ENCODE measurements at places on chromosomes 1 and 21.

DNA sequence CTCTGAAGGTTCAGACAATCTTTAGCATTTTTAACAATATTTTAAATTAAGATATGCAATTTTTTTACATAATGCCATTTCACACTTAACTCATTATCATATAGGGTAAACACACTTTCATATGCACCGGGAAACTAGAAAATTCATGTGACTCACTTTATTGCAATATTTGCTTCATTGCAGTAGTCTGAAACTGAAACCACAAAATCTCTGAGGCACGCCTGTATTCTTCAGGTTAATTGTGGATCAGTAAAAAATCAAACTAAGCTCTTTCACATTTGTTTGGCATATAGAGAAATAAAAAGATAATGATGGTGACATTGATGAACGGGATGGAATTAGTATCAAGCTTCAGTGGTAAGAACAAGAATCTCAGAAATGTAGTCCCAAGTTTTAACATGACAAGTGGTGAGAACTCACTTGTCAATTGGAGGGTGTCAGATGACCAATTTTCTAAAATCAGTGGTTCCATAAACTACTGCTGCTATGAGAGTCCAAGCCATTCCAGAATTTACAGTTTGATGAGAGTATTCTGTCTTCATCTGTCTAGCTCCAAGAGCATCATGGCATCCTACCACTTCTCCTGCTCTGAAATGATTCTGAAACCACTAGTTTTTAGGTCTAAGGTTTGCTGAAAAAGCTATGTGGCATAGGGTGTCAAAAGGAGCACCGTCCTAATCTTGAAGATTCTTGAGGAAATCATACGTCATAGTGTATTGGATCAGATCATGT, 281.0 kb downstream of the PTPRC start:
- no peak for DNase-seq

DNA sequence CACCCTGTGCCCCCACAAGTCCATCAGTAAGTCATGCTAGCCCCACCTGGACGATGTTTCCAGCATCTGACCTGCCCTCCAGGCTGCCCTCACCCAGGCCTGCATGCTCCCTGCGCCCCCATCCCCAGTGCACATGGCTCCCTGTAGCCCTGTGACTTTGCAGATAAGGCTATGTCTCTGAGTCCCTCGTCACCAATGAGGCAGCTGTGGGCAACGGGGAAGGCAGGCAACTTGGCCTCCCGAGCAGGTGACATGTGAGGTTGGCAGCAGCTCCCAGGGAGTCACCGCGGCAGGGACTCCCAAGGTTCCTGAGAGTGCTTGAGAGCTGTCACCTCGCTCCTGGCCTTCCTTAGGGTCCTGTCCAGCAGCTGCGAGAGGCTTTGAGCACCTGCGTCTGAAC, 32.4 kb upstream of the AGPAT3 start:
- no peak for DNase-seq

GRCh38 chr1:22975694-22976093, 3.0 kb upstream of the LACTBL1 start:
- no peak for DNase-seq

GRCh38 chr1:215397843-215398242, 169.3 kb upstream of the KCTD3 start:
- no peak for DNase-seq

- DNase-seq: no peak
Measured at GRCh38 chr1:47724432-47724999, 272.7 kb downstream of the TRABD2B start.

GRCh38 chr1:221849897-221850296, 108.0 kb upstream of the DUSP10 start:
- DNase-seq: no peak

- no peak for DNase-seq
Measured at GRCh38 chr1:54835970-54836369, 34.8 kb upstream of the TTC22 start.

DNA sequence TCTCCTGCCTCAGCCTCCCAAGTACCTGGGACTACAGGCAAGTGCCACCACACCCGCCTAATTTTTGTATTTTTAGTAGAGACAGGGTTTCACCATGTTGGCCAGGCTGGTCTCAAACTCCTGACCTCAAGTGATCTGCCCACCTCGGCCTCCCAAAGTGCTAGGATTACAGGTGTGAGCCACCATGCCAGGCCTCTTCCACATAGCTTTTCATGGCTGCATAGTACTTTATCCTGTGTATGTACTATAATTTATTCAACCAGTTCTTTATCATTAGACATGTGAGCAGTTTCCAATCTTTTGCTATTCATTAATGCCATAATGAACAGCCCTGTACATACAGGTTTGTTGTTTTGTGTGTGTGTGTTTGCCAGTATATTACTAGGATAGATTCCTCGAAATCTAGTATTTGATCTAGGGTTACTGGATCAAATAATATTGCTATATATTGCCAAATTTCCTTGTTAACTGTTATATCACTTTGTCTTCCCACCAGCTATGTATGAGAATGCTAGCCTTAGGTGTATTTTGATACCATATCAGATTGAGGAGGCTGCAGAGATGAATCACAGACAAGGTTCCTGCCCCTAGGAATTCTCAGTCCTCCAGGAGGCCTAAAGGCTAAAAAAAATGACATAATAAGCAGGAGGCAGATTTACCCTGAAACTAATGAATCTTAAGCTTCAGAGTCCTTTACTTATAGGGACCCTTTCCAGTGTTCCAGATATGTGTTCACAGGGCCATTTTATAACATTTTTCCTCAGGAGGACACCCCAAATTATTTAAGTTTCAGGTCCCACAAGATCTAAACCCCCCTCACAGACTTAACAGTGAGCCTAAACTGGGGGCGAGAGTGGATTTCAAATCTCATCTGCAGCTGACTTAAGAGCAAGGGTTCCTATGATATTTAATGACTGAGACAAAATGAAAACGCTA, 2.1 kb upstream of the PDIK1L start:
- peak; percentile 17 for DNase-seq
